ENCODE measurements at places on chromosomes 7 and 10. TPM values are rescaled to one million over a fixed set of nuclear protein-coding genes. Genes with fewer than 3 reads are reported as not detected.

Gene COX15
- 24.9 TPM for total RNA-seq

Gene PRPS1L1
- total RNA-seq, result not detected

GRCh38 chr10:35642035-35642792 is at the start of gene FZD8:
TSS of gene FZD8 (minus strand) at chr10:35642296. CDS start at chr10:35641429, 867 bp downstream.
- H3K4me1 ChIP-seq, result peaks cover 46% of the 10 kb centered on the region
- peak within 1 kb of the TSS; percentile 87 for H3K4me3 ChIP-seq
- H3K27me3 ChIP-seq, result no peaks in the 10 kb centered on the region
- H3K36me3 ChIP-seq, result no peaks in the 10 kb centered on the region
- H3K27ac ChIP-seq, result peak within 1 kb of the TSS; percentile 90

GRCh38 chr10:69375307-69376151 is 41.2 kb downstream of the TACR2 start:
- H3K36me3 ChIP-seq, result peaks cover 63% of the 10 kb centered on the region
- H3K4me1 ChIP-seq, result peaks cover 56% of the 10 kb centered on the region

DNA sequence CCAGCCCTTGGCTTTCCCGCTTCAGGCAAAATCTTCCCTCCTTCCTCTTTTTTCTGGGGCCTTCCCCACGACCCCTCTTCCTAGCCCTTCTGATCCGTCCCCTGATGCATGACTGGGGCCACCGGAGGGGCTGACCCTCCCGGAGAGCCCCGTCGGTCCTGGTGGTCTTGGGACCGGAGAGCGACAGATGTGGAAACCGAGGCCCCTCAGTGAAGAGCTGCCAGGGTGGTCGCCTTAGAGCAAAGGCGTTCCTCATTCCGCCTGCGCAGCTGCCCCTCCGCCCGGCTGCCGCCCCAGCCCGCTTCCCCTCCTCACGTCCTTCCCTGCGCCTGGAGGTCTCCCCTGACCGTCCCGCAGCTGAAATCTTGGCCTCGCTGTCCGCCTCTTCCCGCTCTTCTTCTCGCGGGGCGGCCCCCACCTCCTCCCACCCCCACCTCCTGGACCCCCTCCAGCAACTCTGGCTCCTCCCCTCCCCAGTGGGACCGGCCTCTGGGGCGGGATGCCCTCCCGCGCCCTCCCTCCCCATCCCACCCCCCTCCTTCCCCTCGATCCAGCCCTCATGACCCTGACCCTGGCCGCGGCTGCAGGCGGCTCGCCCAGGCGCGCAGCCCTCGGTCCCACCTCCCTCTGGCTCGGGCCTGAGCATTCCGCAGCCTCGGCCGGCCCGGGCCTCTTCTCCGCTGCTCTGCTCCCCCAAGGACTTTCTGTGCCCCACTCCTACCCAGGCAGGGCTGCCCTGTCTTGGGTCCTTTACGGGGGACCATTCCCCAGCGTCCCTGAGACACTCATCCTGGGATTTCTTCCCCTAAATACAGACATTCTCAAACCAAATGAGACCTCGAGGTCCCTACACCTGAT is at the start of gene RARRES2:
Gene RARRES2 (minus strand): TSS at position 367 of the 858 bp plus-strand sequence. CDS start 1,020 bp downstream, outside the sequence.
- peak within 1 kb of the TSS; percentile 93 for H3K27ac ChIP-seq
- peaks cover 4% of the 10 kb centered on the region for H3K27me3 ChIP-seq
- DNase-seq, result no peak
- H3K4me3 ChIP-seq, result peak within 1 kb of the TSS; percentile 59

- H3K4me3 ChIP-seq, result no peak overlapping the region
- H3K27me3 ChIP-seq, result no peaks in the 10 kb centered on the region
- no peak for DNase-seq
- H3K36me3 ChIP-seq, result peaks cover 7% of the 10 kb centered on the region
- no peaks in the 10 kb centered on the region for H3K4me1 ChIP-seq
Measured at GRCh38 chr7:133475655-133476054, 222.8 kb downstream of the EXOC4 start.

Gene TAS2R41
- total RNA-seq, result 0.66 TPM

- DNase-seq, result no peak
- no peaks in the 10 kb centered on the region for H3K36me3 ChIP-seq
- H3K4me1 ChIP-seq, result peaks cover 9% of the 10 kb centered on the region
- H3K27ac ChIP-seq, result no peak overlapping the region
Measured at GRCh38 chr7:131190146-131190545, 137.5 kb upstream of the MKLN1 start.

Gene CSGALNACT2
- 25.6 TPM for total RNA-seq

- H3K27ac ChIP-seq, result no peak overlapping the region
- H3K36me3 ChIP-seq, result no peaks in the 10 kb centered on the region
- H3K4me1 ChIP-seq, result peaks cover 41% of the 10 kb centered on the region
- no peak overlapping the region for H3K4me3 ChIP-seq
Measured at GRCh38 chr7:27248911-27249723, 6.5 kb downstream of the EVX1 start.

Gene EFCAB10
- not detected for total RNA-seq

DNA sequence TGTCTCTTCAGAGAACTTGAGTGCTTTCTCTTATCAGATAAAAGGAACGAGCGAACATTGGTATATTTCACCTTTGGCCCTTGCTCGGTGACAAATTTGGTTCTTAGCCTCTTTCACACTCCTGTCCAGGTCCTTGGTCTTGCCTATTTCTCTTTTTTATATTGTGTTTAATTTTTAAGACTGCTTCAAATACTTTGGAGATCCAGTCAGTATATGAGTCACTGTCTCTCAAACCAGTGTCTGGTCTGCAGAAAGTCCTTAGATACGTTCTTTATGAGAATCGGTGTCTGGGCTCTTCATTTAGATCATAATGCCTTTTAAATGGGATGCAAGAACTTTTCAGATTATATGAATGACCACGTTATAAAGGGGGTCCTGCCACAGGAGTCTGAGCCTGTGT is 55.0 kb downstream of the PIK3AP1 start:
- no peaks in the 10 kb centered on the region for H3K27me3 ChIP-seq
- no peak overlapping the region for H3K27ac ChIP-seq
- DNase-seq, result no peak
- H3K36me3 ChIP-seq, result no peaks in the 10 kb centered on the region
- no peaks in the 10 kb centered on the region for H3K4me1 ChIP-seq
- H3K4me3 ChIP-seq, result no peak overlapping the region

Gene ZC3HAV1
- total RNA-seq, result 28.5 TPM

- no peak for DNase-seq
- H3K27ac ChIP-seq, result peak overlapping the region; percentile 11
- H3K4me3 ChIP-seq, result no peak overlapping the region
- peaks cover 4% of the 10 kb centered on the region for H3K36me3 ChIP-seq
- no peaks in the 10 kb centered on the region for H3K27me3 ChIP-seq
Measured at GRCh38 chr7:128010391-128011127, 20.7 kb downstream of the LRRC4 start.

DNA sequence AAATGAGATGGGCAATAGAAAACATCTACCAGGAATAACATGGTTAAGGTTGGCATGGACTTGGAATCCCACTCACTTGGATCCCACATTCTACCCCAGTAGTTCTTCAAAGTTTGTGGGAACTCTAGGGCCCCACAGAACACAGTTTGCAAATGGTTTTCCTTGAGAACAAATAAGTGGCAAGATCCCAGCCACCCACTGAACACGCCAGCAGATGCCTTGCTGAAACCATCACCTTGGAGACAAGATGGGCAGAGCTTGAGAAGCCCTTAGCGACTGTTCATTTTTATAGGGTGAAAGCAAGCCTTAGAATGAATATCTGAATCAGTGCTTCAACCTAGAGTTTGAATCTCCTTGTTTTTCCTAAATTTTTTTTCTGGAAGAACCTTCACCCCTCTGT is 349.1 kb downstream of the RPS24 start:
- no peak overlapping the region for H3K4me3 ChIP-seq
- no peaks in the 10 kb centered on the region for H3K27me3 ChIP-seq
- H3K27ac ChIP-seq, result no peak overlapping the region
- no peak for DNase-seq

GRCh38 chr7:141071260-141071854 is 2.5 kb upstream of the TMEM178B start:
- H3K27me3 ChIP-seq, result no peaks in the 10 kb centered on the region
- peak overlapping the region; percentile 78 for H3K27ac ChIP-seq
- H3K36me3 ChIP-seq, result no peaks in the 10 kb centered on the region
- no peak for DNase-seq
- H3K4me3 ChIP-seq, result peak overlapping the region; percentile 62
- peaks cover 42% of the 10 kb centered on the region for H3K4me1 ChIP-seq

GRCh38 chr7:28405662-28406061 is 6.7 kb upstream of the CREB5 start:
- H3K27ac ChIP-seq, result no peak overlapping the region
- no peak for DNase-seq
- no peaks in the 10 kb centered on the region for H3K36me3 ChIP-seq
- peaks cover 35% of the 10 kb centered on the region for H3K4me1 ChIP-seq
- no peak overlapping the region for H3K4me3 ChIP-seq
- H3K27me3 ChIP-seq, result no peaks in the 10 kb centered on the region

GRCh38 chr7:115233809-115234208 is 311.9 kb downstream of the MDFIC start:
- H3K27ac ChIP-seq, result no peak overlapping the region
- H3K36me3 ChIP-seq, result no peaks in the 10 kb centered on the region
- no peaks in the 10 kb centered on the region for H3K27me3 ChIP-seq
- no peaks in the 10 kb centered on the region for H3K4me1 ChIP-seq
- DNase-seq, result no peak

- H3K4me1 ChIP-seq, result no peaks in the 10 kb centered on the region
- no peak overlapping the region for H3K27ac ChIP-seq
- no peak overlapping the region for H3K4me3 ChIP-seq
- H3K27me3 ChIP-seq, result no peaks in the 10 kb centered on the region
Measured at GRCh38 chr7:20749906-20750305, 36.8 kb downstream of the SP8 start.

Gene C10orf105
- 0.11 TPM for total RNA-seq

GRCh38 chr10:89001024-89001728 is 10.6 kb downstream of the FAS start:
- peak overlapping the region; percentile 58 for H3K27ac ChIP-seq
- peaks cover 5% of the 10 kb centered on the region for H3K36me3 ChIP-seq
- peaks cover 30% of the 10 kb centered on the region for H3K4me1 ChIP-seq
- H3K27me3 ChIP-seq, result no peaks in the 10 kb centered on the region
- DNase-seq, result no peak

- no peaks in the 10 kb centered on the region for H3K27me3 ChIP-seq
- no peaks in the 10 kb centered on the region for H3K36me3 ChIP-seq
- no peak overlapping the region for H3K4me3 ChIP-seq
- DNase-seq, result no peak
Measured at GRCh38 chr7:28219793-28220192, 39.2 kb upstream of the JAZF1 start.

DNA sequence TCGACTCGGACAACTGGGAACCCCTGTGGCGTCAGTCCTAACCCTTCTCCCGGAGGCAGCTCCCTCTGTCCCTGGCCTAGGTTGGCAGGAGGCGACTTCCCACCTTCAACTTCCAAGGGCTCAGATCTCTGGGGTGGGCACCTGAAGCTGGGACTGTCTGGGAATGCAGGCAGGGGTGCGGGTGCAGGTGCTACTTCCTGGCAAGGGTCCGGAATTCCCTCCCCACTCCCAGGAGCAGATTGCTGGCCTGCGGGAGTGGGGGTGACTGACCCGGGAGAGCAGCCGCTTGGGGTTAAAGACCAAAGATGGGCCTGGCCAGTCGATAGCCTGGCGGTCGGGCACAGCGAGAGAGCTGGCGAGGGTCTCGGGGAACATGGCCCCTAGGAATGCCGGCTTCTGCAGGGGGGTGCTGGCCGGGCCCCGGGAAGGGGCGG is 387 bp downstream of the EPHA1 start:
- H3K36me3 ChIP-seq, result no peaks in the 10 kb centered on the region
- H3K4me3 ChIP-seq, result peak overlapping the region; percentile 15
- no peak for DNase-seq
- H3K27me3 ChIP-seq, result no peaks in the 10 kb centered on the region

DNA sequence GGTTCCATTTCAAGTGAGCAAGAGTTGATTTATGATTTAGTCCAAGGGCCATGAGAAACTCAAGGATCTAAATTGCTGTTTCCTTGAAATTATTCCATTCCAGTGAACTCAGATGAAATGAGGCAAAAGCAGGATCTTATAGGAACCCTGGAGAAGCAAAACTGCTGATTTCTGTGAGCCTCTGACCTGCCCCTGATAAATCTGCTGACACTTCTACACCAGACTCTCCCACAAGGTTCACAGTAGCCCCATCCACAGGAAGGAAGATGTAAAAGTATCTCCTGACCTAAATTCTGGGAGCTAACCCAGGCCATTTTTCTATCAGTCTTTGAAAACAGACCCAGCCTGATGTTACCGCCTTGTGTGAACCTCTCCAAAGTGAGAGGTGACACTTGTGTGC is 987.6 kb upstream of the AUTS2 start:
- H3K4me3 ChIP-seq, result no peak overlapping the region
- H3K36me3 ChIP-seq, result no peaks in the 10 kb centered on the region
- DNase-seq, result no peak
- no peak overlapping the region for H3K27ac ChIP-seq

DNA sequence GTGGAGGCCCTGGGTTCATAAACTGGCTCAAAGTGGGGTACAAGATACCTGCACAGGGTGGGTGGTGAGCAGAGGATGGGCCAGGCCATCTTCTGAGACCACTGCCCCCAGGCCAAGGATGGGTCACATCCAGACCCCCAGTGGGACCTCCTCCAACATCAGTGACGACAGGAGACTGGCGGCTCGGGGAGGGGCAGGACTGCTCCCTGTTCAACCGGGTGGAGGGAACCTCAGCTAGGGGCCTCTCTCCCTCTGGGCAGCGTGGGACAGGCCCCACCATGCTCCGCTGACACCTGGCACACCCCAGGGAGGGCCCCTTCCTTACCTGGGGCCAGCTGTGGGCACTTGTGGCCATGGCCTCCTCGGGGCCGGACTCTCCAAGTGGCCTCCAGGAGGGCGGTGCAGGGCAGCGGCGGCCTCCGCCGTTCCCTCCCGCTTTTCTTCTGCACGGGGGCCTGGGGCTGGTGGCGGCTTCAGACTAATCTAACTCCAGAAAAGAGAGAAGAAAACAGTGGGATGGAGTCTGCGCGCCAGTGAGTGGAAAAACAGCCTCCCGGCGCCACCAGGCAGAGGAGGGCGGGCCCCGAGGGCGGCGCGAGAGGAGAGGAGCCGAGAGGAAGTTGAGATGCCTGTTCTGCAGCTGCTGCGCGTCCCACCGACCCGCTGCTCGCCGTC is at the start of gene CALHM2:
Gene CALHM2 (minus strand): TSS at position 540 of the 675 bp plus-strand sequence. CDS start 2,429 bp downstream, outside the sequence.
- H3K4me1 ChIP-seq, result peaks cover 58% of the 10 kb centered on the region
- peak within 1 kb of the TSS; percentile 84 for H3K4me3 ChIP-seq
- H3K27me3 ChIP-seq, result no peaks in the 10 kb centered on the region
- no peak for DNase-seq

GRCh38 chr7:153383781-153384180 is 624.2 kb downstream of the ACTR3B start:
- no peak overlapping the region for H3K4me3 ChIP-seq
- H3K27ac ChIP-seq, result peak overlapping the region; percentile 4
- no peaks in the 10 kb centered on the region for H3K27me3 ChIP-seq
- no peaks in the 10 kb centered on the region for H3K36me3 ChIP-seq

Data from esophagus muscularis mucosa (tissue), 4 donors.